ENCODE measurements at places on chromosomes 11 and 22.

DNA sequence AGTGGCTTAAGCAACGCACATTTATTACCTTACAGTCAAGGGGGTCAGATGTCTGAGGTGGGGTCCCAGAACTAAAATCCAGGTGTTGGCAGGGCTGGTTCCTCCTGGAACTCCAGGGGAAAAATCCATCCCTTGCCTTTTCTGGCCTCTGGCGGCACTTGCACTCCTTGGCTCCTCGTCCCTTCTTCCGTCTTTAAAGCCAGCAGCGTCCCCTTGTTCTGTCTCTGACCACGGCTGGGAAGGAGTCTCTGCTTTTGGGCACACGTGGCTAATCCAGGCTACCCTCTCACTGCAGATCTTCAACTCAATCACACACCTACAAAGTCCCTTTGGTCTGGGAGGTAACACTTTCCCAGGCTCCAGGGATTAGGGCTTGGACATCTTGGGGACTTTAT is 73.5 kb upstream of the WNT7B start:
- no peak for DNase-seq

DNA sequence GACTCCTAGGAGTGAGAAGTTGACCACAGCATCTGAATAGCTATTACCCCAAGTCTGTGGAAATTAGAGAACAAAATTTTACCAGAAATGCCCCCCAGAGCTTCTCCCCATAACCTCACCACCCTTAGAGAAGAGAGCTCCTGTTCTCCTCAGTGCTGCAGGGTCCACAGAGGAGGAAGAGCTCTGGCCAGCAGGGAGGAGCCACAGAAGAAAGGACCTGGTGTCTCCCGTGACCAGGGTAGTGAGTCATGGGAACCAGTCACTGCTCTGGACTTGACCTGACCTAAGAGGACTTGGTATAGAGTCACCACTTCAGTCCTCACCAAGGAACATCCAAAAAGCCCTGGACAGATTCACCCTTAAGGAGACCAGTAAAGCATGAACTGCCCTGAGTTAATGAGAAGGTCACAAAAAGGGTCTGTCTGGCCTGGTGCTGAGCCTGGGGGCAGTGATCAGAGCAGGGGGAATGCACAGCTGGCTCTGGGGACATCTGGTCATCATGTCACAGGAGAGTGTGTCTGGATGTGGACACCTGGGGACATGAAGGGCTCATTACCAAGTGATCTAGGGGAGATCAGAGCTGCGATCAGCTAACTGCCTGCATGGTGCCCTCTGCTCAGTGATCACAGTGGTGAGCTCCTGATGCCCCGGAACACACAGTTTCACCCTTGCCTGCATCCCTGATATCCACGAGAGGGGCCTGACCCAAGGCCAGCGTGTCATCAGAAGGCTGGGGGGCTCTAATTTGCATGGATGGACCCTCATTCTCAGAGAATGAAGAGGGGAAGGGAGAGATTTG is 103.3 kb upstream of the TOP3B start:
- no peak for DNase-seq

GRCh38 chr11:119092880-119093842 is 8.5 kb downstream of the HMBS start:
- no peak for DNase-seq

- no peak for DNase-seq
These were observed 80.2 kb downstream of the PLEKHA7 start for GRCh38 chr11:16933756-16934603.

DNA sequence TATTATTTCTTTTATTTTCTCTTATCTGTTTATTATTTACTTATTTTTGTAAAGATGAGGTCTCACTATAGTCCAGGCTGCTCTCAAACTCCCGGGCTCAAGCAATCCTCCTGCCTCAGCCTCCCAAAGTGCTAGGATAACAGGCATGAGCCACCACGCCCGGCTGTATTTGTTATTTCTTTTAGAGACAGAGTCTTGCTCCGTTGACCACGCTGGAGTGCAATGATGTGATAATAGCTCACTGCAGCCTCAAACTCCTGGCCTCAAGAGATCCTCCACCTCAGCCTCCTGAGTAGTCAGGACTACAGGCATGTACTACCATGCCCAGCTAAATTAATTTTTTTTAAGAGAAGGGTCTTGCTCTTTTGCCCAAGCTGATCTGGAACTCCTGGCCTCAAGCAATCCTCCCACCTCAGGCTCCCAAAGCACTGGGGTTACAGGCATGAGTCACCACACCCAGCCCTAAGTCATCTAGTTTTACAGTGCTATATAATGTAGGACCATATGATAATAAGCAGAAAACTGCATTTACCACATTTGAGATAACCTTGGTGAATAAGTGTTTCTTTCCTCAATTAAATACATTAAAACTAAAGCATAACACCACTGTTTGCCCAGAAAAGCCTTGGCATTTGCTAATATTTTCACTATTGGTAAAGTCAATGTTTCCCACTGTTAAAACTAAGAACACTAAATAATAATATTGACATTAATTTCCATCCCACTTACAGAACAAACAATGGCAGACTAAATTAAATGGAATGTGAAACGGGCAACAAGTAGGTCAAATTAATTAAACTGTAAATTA is 127.5 kb downstream of the SIK3 start:
- no peak for DNase-seq

DNA sequence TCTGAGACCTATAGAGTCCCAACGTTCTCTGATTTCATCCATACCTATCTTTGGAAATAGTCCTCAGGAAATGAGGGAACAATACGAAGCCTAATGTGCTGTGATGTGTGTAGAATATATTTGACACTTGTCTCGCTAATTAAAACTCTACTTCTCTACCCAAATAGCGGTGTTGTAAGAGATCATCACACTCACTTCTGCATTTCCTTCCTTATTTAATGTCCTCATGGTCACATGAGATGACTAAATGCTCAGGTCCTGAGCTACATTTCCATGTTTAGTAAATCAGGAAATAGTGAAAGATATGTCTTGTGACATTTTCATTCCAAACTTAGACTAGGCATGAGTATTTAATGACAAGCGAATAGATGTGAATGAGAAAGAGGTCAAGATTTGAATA is 112.3 kb downstream of the MAML2 start:
- no peak for DNase-seq
